CD4-positive, alpha-beta T cell treated with Interleukin-6 at 100 ng/mL for 8 hours (primary cell): ENCODE measurements at places on chromosomes 6 and 20.

DNA sequence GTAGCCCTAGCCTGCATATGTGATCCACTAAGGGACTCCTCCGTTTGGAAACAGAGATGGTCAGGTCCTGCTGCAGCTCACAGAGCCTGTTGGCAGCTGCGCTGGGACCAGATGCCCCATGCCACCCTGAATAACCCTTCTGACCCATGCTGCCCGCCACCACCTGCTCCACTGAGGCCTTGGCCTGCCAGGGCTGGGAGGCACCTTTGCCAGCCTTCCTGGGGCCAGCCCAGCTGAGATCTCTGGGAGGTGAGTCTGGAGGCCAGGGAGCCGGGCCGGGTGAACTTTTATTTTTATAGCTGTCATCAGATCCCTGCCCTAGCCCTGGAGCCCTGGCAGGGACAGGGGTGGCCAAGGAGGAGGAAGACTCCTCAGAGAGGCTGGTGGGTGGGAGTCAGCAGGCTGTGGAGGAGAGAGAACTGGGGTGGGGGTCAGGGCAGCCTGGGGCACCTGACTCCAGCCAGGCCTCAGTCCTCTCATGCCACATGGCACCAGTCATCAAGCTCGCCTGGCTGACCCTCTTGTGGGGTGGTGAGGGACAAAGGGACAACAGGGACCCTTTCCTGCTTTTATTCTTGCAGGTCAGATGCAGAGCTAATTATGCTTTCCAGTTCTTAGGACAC is 10.0 kb downstream of the CEBPB start:
- no peak for DNase-seq

GRCh38 chr6:81634155-81634880 is 118.2 kb downstream of the TENT5A start:
- DNase-seq: no peak

- DNase-seq: no peak
Measured at GRCh38 chr6:7467007-7467897, 74.2 kb upstream of the DSP start.

- no peak for DNase-seq
Measured at GRCh38 chr6:10722570-10722819, 375 bp upstream of the TMEM14C start.

GRCh38 chr6:118134206-118134605 is 227.1 kb downstream of the SLC35F1 start:
- DNase-seq: no peak

DNA sequence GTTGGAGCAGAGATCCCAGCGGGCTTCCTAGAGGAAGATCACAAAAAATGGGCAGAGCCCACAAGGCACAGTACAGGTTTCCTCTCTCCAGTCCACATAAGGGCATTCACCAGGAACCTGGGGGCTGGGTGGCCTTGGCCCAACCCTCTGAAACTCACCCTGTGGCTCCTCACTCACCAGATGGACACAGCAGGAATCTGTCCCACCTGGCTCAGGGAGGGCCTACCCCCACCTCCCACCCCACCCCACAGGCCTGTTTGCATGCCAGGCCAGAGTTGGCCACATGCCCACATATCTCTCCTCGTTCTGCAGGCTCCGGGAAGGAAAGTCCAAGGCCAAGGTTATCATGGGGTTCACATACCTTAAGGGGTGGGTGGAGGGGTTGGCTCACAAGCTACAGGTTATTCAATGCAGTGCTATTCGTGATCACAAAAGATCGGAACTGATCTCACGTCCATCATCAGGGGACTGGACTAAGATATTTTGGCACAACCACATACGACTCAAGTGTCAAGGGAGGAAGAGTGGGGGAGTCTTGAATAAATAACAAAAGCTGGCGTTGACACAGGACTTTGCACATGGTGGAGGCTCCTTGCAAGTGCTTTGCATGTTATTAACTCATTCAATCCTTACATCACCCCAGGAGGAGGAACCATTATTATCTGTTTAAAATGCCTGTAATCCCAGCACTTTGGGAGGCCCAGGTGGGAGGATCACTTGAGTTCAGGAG is 13.0 kb downstream of the RIPOR3 start:
- no peak for DNase-seq
